ENCODE measurements at places on chromosomes 6 and 20.

- no peak for DNase-seq
Observed at GRCh38 chr20:35988910-35989463, 20.6 kb downstream of the CNBD2 start.

DNA sequence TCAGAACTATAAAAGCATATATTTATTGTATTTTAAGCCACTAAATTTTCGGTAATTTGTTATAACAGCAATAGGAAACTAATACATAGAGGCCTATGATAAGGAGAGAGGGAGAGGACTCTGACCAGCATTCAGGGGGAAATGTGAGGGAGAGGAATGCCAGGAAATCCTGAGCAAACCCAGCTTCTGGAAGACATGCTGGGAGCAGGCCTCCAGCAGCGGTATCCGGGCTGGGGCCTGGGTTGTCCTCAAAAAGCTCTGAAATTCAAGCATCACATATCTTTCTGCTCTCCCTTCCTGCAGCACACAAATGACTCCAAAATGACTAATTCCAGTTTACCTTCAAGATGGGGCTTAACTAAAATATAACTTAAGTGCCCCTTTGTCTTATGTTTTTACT lies 33.4 kb upstream of the RIMS1 start:
- no peak for DNase-seq

- DNase-seq: no peak
Observed at GRCh38 chr6:31035862-31036497, 25.7 kb downstream of the MUC22 start.

DNA sequence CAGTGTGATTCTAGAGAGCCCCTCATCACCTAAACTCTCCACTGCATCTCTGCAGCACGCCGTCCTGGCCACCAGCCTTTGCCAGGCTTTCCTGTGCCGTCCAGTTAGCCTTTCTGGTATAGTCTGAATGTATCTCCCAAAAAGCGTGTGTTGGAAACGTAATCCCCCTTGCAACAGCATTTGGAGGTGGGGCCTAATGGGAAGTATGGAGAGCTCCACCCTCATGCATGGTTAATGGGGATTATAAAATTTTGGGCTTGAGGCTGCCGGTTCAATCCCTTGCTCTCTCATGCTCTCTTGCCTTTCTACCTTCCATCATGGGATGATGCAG lies 53.4 kb downstream of the NEDD9 start:
- DNase-seq: peak; percentile 67

- DNase-seq: no peak
Observed at GRCh38 chr20:61579908-61580307, 327.8 kb downstream of the CDH4 start.

DNA sequence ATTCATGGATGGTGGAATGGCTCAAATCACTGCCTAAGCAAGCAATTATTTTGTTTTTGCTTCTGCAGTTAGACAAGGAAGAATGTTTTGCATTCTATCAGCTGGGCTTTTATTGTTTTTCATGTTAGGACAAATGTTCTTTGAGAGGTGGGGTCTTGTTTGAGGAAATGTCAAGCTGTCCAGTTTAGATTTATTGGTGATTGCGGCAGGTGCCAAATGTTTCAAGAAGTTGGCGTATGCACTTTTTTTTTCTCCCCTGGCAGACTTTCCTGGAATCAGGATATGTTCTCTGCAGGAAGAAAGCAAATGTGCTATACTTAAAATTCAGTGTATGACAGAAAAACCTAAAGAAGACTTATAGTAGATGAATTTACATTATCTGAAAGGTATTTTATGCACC lies 81.0 kb upstream of the JAG1 start:
- DNase-seq: no peak

GRCh38 chr6:30061858-30062458 lies 893 bp downstream of the POLR1H start:
- no peak for DNase-seq
